Kidney glomerular epithelial cell (primary cell): ENCODE measurements at places on chromosomes 4 and X.

DNA sequence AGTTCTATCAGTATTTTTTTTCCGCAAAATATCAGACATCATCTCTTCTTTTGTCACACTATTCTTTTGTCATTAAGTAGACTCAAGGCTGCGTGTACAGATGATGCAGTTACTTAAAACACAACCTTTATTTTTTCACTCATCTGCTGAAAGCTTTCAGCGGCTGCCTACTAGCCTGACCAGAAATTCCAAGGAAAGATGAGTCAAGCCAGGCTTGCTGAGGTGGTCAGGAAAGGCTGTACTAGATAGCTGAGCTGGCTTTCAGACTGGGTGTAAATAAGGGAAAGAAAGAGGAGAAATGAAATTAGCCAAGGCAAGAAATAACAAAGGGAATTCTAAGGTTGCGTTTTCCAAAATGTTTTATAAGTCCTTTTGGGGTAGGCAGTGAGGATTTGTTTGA, 17.9 kb downstream of the STK26 start:
- peak; percentile 12 for DNase-seq

GRCh38 chr4:10205223-10205622, 88.6 kb upstream of the WDR1 start:
- DNase-seq: no peak

- DNase-seq: no peak
Measured at GRCh38 chr4:189597341-189597740, 343.3 kb upstream of the FRG1 start.

DNA sequence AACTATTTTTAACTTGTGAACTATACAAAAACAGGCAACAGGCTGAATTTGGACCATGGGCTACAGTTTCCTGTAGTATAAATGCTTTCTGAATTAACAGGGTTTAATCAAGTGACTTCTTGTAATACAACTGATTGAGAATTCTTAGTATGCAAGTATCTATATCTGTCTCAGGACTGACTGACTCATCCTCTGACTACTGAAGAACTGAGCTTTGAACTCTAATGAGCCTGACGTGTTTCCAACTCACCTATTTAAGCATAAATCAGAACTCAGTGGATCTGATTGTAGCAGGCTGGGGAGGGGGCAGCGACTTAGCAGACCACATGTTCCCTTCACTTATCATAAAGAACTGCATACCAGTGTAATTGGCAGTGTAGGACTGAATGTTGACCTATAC, 7.8 kb downstream of the SPATA4 start:
- peak; percentile 27 for DNase-seq

DNA sequence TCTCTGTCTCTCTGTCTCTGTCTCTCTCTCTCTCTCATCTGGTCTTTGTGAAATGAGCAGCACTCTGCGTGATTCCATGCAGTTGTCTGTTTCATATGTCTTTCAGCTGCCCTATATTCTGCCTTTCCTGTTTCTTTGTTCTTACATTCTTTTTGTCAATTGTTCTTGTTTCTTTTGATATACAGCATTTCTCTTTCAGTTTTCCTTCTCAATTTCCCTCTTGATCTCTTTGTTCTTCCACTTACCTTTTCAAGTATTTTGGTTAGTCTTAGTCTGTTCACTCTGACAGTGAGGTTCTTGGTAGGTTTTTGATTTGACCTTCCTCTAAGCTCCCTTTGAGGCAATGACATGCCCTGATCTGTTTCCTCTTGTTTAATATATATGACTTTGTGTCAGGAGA, 20.4 kb downstream of the ZNF157 start:
- no peak for DNase-seq

GRCh38 chr4:77449171-77449570, 156.4 kb upstream of the CXCL13 start:
- DNase-seq: no peak

DNA sequence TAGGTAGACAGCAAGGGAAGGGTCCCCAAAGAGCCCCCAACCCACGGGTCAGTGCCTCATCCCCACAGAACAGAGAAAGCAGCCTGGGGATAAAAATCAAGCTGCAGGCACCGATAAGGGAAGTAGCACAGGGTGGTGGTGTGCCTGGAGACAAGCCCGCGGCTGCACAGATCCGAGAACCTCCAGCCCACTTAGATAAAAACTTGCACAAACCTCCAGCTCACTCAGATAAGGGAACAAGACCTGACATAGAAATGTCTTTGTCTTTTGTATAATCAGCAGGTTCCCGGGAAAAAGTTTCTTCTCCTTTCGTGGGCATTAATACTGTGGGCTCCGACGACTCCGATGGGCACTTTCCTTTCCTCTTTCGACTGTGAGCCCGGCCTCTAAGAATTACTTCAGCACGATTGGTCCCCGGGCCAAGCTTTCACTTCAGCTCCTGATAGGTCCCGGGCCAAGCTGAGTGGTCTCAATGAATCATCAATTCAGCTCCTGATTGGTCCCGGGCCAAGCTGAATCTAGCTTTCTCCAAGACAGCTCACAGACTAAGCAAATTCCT, 32.4 kb downstream of the PRDX4 start:
- DNase-seq: no peak

GRCh38 chrX:82458207-82458754, 1049.8 kb upstream of the POU3F4 start:
- DNase-seq: no peak

DNA sequence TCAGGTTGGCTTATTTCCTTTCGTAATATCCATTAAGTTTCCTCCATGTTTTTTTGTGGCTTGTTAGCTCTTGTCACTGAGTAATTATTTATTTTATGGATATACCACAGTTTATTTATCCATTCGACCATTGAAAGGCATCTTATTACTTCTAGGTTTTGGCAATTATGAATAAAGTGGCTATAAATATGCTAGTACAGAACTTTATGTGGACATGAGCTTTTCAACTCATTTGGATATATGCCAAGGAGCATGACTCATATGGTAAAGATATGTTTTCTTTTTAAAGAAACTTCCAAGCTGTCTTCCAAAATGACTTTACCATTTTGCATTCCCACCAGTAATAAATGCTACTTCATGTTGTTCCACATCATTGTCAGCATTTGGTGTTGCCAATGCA, 803.6 kb downstream of the GLUD2 start:
- DNase-seq: no peak

DNA sequence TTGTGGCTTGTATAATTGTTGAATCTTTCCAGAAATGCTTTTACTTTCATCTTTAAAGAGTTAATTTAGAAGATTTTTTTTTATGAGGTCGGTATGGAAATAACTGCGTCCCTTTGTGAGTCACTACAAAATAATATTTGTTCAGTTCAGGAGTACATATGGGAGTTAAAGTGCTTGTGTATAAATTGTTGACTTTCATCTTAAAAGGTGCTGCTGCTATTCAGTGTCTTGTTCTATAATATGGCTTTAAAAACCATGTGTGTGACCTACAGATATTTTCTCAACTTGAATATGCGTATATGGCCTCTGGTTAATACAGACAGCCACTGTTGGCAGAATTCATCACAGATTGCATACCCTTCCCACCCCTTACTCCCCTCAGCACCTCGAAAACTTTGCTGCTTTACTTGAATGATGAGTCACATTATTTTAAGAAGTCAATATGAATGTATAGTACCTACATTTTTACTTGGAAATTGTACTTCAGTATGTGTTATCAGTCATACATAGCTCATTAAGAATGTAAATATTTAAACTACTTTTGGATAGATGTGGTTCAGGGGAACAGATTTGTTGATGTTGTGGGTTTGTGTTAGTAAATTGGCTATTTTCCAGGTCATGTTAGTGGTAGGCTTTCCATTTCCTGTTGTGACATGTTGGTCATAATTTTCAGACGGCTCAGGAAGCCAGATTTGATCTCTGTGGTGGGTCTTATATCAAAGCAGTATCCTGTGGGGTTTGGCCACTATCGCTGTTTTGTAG, 1.5 kb downstream of the CLCN3 start:
- peak; percentile 15 for DNase-seq

GRCh38 chr4:2729533-2729875, 26.6 kb downstream of the TNIP2 start:
- DNase-seq: no peak

DNA sequence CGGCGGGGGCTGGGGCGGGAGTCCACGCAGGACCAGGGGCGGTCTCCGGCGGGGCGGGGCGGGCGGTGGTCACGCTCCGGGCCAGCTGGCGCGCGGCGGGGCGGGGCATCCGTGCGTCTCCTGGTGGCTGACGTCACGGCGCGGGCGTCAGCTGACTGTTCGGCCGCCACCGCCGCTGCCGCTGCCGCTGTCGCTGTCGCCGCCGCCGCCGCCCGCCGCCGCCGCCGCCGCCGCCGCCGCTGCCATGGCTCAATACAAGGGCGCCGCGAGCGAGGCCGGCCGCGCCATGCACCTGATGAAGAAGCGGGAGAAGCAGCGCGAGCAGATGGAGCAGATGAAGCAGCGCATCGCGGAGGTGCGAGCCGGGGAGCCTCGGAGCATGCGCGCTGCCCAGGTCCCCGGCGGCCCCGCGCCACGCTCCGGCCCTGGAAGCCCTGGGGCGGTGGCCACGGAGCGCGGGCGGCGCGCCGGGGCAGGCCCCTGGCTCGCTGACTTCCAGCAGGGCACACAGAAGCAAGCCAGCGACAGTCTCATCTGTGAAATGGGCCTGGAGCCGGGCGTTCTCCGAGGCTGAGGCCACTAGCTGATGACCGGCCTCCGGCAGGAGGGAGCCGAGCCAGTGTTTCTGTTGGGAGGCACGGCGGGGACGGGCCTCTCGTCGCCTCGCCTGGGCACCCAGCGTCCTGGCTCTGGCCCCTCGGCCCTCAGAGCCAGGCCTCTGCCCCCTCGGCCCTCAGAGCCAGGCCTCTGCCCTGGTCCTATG, at the start of gene FAM50A:
FAM50A (plus strand) TSS at position 150 of the 763 bp plus-strand sequence; CDS start at position 245, 95 bp downstream.
- DNase-seq: peak; percentile 4

DNA sequence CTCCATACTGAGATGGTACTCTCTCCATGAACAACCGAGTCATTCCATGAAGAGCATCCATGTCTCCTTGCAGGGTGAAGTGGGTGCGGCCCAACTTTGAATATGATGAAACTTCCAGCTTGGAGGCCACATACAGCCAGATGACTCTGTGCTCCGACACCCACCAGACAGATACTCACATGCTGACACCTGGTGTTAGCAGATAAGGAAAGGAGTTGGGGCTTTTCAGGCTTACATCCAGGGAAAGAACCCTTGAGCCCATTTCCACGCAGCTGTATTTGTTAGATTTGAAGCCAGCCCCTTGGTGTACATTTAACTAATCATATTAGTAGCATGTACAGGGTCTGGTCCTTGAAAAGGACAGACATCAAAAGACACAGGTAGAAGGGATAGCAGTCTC, 62.1 kb upstream of the PRRG3 start:
- no peak for DNase-seq

DNA sequence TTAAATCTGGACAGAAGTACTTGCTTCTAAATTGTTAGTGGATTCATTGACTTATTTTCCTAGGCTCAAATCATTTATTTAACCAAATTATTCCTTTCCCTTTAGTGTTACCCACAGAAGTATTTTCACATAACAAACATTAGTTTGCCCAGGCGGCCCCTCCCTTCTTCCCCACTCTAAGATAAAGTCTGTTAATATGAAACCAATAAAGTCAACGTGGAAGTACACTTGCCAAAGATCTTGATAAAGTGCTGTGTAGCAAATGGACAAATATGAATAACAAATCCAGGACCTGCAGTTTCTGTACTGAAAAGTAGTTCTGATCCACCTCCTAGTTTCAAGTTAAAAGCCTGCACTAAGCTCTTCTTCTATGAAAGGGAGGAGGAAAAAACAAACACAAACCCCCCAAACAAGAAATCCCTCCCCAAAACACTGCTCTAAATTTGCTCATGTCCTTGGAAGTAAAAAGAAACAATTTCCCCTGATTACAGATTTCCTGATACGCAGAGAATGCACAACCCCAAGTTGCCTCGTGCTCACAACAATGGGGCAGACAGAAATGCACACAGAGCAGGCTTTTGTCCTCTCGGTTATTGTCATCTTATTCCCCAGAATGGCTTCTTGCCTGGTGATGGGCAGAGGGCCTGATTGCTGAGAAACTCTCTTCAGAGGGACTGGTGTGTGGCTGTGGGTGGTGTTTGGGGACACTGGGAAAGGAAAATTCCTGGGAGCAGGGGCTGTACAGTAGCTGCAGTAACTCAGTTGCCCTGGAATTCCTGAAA, 23.2 kb downstream of the TMSB4X start:
- no peak for DNase-seq

- DNase-seq: no peak
Measured at GRCh38 chr4:66794390-66795034, 750.8 kb downstream of the CENPC start.

DNA sequence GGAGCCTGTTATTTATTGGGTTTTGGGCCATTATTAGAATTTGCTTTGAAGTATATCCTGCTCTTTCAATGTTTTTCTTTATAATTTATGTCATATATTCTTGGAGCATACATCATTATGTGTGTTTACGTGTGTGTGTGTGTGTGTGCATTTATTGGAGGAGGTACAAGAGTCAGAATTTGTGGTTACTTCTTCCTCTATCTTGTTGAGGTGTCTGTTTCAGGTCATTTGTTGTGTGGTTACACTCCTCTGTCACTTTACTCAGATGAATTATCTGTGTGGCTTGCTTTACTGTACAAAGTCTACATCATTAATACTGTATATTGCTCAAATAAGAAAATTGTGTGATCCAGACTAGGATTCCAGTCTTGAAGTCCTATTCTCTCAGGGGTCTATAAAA, 1957.4 kb upstream of the TENM3 start:
- DNase-seq: no peak

- no peak for DNase-seq
Measured at GRCh38 chr4:165288226-165288625, 39.2 kb upstream of the MSMO1 start.

GRCh38 chrX:130172127-130172845, 524 bp downstream of the RAB33A start:
- DNase-seq: no peak

DNA sequence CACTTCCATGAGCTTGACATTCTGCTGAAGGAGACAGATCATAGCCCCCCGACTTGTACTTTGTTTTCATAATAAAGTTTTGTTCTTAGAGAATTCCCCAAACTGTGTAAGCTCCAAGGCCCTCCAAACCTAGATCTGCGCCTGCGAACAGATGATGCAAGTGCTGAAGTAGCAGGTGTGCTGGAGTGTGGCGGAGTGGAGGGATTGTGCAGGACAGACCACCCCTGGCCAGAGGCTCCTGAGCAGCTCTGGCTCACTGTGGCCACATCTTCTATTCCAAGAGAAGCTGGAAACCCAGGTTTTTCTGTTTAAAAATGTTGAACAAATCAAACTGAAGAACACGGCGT, 46.4 kb downstream of the TBC1D14 start:
- no peak for DNase-seq

DNA sequence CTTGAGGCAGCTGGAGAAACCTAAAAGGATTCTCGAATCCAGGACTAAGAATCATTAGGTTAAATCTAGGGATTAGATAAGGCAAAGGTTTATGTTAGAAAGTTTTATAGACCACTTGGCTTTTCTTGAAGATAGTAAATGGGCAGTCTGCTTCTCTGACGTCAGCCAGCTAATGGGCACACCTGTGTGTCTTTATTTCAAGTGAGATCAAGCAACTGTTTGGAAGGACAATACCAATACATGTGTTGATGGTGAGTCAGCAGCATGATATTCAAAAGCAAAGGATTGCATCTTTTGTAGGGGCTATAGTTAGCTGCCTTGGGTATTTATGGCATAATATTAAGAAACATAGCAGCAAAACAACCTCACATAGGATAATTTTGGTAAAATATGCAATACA, 46.5 kb upstream of the GRPR start:
- DNase-seq: no peak
